ENCODE measurements at places on chromosomes 13 and 19.

DNA sequence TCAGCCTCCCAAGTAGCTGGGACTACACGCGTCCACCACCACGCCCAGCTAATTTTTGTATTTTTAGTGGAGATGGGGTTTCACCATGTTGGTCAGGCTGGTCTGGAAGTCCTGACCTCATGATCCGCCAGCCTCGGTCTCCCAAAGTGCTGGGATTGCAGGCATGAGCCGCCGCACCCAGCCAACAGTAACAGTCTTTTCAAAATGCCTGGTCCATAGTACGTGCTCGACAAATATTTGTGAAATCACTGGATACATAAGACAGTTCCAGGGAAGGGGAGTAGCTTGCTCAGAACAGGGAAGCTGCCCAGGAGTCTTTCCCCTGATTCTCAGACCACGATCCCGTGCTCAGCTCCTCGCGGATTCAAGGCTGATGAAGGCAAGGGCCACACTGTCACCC, 30.5 kb downstream of the CACNG6 start:
- no peak for DNase-seq

GRCh38 chr13:68551701-68552522, 1321.8 kb upstream of the PCDH9 start:
- no peak for DNase-seq

GRCh38 chr13:85847012-85847411, 47.8 kb upstream of the SLITRK6 start:
- DNase-seq = no peak

DNA sequence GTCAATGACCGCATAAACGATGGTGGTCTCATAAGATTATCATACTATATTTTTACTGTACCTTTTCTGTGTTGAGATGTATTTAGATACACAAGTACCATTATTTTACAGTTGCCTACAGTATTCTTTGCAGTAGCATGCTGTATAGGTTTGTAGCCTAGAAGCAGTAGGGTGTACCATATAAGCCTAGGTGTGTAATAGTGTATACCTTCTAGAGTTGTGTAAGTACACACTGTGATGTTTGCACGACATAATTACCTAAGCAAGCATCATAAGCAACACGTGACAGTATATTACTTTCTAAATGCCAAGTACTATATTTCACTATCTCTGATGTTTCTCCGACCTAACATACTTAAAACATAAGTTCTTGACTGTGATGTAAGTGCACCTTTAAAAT, 2.7 kb downstream of the LPAR6 start:
- DNase-seq = no peak

- no peak for DNase-seq
Observed at GRCh38 chr13:97566907-97567306, 132.9 kb downstream of the RAP2A start.

Measured in cortex of kidney (tissue), 1 donor.